ENCODE measurements at places on chromosomes 1 and 21.

DNA sequence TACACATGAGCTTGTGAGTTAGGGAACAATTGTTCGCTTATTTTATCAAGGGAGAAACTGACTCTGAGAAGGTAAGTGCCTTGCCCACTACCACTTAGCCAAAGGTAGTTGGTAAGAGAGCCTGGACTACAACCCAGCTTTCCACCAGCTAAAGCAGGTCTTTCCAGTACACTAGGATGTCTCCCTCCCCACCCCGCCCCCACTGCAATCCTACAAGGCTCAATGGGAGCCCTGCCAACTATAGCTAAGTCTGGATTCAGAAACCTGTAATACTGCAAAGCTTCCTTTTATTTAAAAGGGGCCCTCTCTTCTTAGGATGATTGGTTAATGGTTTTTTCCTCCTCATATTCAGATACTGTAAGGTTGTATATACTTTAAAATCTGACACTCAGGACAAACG, 102.0 kb upstream of the C8B start:
- DNase-seq: no peak

DNA sequence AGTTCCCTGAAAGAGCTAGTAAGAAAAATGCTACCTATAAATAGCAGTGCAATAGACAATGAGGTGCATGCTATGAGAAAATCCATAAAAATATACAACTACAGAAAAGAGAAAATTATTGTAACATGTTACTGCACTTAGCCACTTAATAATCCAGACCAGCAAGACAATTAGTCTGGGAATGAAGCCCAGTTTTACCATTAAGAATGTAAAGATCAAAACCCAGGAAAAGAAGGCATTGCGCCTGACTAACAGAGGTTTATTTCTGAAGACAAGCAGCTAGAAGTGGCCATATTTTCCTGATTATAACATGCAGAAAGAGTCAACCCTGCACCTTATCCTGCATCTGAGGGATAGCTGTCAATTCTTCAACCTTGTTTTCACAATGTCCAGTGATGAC, 276.4 kb upstream of the PRMT6 start:
- DNase-seq: no peak

- no peak for DNase-seq
These were observed 247.2 kb downstream of the LRRC7 start for GRCh38 chr1:69814926-69815325.

DNA sequence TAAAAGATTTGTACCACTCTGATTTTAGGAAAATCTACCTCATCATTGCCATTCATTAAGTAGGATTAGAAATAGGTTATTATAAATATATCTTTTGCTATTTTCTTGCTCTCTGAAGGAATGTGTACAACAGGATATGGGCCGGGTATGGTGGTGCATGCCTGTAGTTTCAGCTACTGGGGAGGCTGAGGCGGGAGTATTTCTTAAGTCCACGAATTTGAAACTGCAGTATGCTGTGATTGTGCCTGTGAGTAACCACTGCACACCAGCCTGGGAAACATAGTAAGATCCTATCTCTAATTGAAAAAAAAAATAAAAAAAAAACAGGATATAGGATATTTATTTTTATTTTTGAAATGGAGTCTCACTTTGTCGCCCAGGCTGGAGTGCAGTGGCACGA, 50.0 kb downstream of the CLIC4 start:
- DNase-seq: no peak

GRCh38 chr1:38444311-38444710, 397.7 kb upstream of the POU3F1 start:
- DNase-seq: peak; percentile 39

DNA sequence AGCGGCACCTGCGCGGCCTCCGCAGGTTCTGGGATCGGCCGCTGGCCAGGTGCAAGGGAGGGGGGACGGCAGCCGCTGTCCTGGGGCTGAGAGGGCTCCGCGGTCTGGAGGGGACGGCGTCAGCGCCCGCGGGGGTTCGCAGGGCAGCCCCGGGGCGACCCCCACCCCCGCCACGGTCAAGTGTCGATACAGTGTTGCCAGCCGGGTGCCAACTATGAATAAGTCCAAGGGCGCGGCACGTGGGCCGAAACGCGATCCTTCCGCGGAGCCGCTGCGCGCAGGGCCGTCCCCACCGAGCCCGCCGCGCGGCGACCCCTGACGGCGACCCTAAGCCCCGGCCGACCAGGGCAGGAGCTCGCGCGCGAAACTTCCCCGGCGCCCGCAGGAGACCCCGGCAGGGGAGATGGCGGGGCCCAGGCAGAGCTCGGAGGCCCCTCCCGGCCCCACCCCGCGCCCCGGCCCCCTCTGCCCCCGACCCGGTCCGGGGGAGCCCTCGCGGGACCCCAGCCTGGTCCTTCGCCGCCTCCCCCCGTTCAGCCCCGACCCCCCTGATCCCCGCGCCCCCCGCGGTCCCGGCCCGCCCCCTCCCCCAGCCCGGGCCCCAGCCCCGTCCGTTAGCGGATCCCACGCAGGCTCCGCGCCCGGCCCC, 586 bp upstream of the AGPAT3 start:
- no peak for DNase-seq

DNA sequence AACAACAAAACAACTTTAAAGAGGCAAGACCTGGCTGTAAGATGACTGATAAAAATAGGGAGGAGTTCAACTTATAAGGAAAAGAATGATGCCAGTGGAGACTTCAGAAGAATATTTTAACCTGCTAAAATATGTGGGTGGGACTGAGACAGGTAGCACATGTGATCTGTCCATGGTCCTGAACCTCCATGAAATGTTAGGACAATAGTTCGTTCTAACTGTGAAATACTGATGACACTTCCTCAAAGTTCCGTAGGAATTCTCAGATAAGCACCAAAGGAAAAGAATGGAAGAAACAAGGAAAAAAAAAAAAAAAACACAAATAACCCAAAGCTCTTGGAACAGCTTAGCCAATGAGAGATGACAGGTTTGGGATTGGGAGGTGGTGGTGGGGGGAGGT, 44.7 kb downstream of the CDC42BPA start:
- no peak for DNase-seq

- DNase-seq: no peak
These were observed 17.5 kb upstream of the TTC22 start for GRCh38 chr1:54818461-54819194.

DNA sequence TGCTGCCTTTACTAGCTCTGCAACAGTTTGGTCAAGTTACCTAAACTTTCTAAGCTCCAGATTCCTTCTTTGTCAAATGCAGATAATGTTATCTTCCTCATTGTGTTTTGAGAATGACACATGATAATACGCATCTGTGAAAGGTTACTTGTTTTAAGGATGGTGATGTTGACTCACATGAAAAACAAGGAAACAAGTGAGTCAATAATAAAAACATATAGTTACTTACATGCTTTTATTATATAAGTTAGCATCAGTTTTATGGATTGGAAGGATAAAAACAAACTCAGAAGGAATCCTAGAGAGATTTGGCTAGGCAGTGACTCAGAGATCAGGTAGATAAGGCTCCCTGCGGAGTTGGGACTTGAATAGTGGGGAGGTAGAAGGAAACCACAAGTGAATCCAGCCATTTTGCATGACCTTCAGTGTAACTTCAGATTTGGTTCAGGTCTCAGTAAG, 144.6 kb downstream of the LMO4 start:
- no peak for DNase-seq

GRCh38 chr21:46184625-46185555, 631 bp upstream of the SPATC1L start:
- peak; percentile 66 for DNase-seq

DNA sequence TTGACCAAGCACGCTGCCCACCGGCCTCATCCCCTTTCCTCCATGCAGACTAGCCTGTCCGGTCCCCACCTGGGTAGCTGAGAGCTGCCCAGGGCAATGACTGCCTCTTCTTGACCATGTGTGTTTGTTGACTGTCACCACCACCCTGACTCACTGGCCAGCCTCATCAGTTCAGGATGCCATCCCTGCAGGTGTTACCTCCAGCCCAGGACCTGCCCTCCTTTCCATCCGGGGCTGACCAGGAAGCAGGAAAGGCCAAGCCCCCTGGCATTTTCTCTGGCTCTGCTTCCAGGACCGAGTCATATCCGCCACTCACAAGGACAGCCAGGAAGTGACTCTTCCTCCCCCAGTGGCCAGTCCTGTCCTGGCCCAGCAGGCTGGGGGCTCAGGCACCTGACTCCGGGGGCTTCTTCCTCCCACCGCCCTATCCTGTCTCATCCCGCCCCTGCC, 17.1 kb downstream of the EPHA2 start:
- DNase-seq: no peak

- no peak for DNase-seq
These were observed 327.6 kb downstream of the DPYD start for GRCh38 chr1:97593192-97593591.

DNA sequence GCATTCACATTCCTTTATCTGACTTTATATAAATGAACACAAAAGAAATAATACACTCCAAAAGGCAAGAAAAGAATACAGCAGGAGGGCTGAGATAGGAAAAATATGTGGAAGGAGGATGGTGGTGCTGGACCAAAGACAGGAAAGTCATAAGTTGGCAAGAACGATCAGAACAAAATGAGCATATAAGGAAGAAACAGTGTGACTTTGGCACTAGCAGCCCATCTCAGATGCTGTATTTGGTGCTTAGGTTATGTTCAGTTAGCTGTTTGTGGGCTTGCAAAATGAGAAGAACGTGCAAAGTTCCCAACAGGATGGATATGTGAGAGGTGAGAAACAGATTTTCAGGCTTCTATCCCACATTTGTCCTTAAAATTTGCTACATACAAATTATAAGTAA, 719.8 kb upstream of the ADGRL4 start:
- no peak for DNase-seq

Data from skin of body (tissue), 3 donors.